Activated CD4-positive, alpha-beta T cell treated with anti-CD3 and anti-CD28 coated beads, Interleukin-2, amount 50 U/mL, for 24 hours (primary cell): ENCODE measurements at places on chromosomes 5 and 9.

- DNase-seq = peak; percentile 53
Measured at GRCh38 chr9:109974143-109974917, 194.3 kb downstream of the PALM2AKAP2 start.

DNA sequence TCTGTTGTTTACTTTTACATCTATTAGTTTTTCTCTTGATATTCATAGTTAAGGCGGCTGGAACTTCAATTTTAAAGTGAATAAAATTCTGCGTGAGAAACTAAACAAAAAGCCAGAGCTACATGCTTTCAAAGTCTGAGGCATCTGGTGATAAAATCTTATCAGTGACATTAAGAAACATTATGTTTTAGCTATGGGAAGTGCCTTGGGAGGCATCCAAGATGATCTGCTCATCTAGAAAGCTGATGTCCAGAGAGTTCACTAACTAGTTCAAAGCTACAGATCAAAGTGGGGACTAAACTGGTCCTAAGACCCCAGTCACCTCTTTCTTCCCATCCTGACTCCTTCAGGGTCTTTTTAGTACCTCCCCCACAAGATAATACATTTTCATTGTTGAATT lies 37.2 kb downstream of the MRPS27 start:
- no peak for DNase-seq

DNA sequence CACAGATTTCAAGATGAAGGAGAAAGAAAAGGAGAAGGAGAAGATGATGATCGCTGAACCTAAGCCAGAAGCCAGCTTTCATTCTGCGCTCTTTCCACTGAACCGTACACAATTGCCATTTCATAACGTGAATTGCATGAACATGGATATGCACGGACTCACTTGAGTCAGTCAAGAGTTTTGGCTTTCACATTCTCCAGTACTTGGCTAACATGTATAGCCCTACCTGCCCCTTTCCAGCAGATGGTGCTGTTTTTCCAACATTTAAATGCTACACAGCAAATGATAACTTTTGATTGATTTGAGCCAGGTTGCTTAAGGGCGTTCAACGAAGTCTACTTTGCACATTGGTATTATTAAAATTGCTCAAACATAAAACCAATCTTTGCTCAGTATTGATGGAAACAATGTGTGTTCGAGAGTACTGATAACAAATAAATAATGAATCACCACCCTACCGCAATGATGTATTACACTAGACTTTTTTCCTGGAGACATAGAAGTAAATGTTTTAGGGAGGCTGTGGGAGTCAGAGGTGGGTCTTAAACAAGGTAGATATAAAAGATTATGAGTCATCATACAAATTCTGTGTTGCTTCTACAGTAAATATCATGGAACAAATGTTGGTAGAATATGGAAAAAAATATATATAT lies 196.4 kb downstream of the TRPM3 start:
- no peak for DNase-seq

- no peak for DNase-seq
Measured at GRCh38 chr9:76701441-76702039, 62.7 kb upstream of the PCA3 start.

DNA sequence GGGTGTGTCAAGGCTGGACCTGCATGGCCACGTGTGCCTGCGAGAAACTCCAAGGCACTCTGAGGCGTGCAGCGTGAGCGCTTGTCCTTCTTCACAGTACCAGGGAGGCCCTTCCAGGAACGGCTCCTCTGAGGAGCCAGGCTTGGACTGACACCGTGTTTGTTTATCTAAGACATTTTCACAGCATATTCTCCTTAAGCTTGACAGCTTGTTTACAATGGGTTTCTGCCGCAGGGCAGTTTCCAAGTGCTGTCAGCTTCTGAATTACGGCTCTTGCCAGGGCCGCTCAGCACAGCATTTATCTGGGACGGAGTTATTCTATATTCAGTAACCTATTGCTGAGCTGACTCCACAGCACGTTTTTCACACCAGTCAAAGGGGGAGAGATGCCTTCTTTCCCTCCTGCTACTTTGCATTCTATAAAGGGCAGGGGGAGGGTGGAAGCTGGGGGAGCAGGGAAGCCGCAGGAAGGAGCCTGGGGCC lies 98.4 kb downstream of the LMNB1 start:
- DNase-seq = no peak

DNA sequence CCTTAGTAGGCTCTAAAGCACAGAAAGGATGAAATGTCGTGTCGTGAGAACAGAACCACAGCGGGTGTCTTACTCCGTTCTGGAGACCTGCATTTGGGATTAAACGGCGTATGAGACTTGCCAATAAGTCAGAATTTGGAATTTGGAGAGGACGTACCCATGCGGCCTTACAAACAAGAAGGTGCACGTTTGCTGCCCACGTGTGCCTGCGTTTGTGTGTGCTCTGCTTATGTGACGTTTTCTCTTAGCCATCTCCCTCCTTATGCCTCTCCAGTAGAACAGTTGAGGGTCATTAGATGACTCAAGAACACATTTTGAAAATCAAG lies 171.6 kb upstream of the OTULINL start:
- no peak for DNase-seq
